ENCODE measurements at places on chromosomes 1 and 21. TPM values are rescaled to one million over a fixed set of nuclear protein-coding genes. Genes with fewer than 3 reads are reported as not detected.

HAPLN2 gene
- not detected for total RNA-seq

CD1B gene
- not detected for total RNA-seq

RGS2 gene
- total RNA-seq, result 29.8 TPM

SLC30A10 gene
- total RNA-seq, result not detected

TSACC gene
- not detected for total RNA-seq

CHRM3 gene
- under 0.01 TPM for total RNA-seq

OR2L5 gene
- total RNA-seq, result not detected

HAX1 gene
- 116 TPM for total RNA-seq

GJA9 gene
- total RNA-seq, result not detected

SDF4 gene
- 202 TPM for total RNA-seq

TRIM45 gene
- total RNA-seq, result 7.3 TPM

HIVEP3 gene
- 0.17 TPM for total RNA-seq

ATAD3C gene
- not detected for total RNA-seq

FCER1G gene
- not detected for total RNA-seq

MXRA8 gene
- total RNA-seq, result 534 TPM

UMODL1 gene
- not detected for total RNA-seq

LCE3E gene
- total RNA-seq, result not detected

PAQR6 gene
- 0.66 TPM for total RNA-seq

DCST1 gene
- not detected for total RNA-seq

CACHD1 gene
- 4.5 TPM for total RNA-seq

THEMIS2 gene
- 5.2 TPM for total RNA-seq

AADACL3 gene
- total RNA-seq, result not detected

PRR9 gene
- not detected for total RNA-seq

LCE3D gene
- not detected for total RNA-seq

Measured in smooth muscle cell of trachea (primary cell).